ENCODE measurements at places on chromosomes 5 and 9. TPM values are rescaled to one million over a fixed set of nuclear protein-coding genes. Genes with fewer than 3 reads are reported as not detected.

The IRX4 gene
- total RNA-seq = not detected

The ADAMTS6 gene
- total RNA-seq = 8.6 TPM

The BTNL3 gene
- not detected for total RNA-seq

The ARID3C gene
- not detected for total RNA-seq

The AMBP gene
- total RNA-seq = not detected

The CDKN2B gene
- total RNA-seq = 0.25 TPM

The EFNA5 gene
- total RNA-seq = 17.0 TPM

The IL12B gene
- total RNA-seq = not detected

The PCDHGC3 gene
- total RNA-seq = 45.7 TPM

The SPINK6 gene
- total RNA-seq = not detected

All from temporal lobe (tissue), 4 donors.